ENCODE measurements at places on chromosomes 7 and 10. TPM values are rescaled to one million over a fixed set of nuclear protein-coding genes. Genes with fewer than 3 reads are reported as not detected.

SNCG gene
- 3.9 TPM for total RNA-seq

DNA sequence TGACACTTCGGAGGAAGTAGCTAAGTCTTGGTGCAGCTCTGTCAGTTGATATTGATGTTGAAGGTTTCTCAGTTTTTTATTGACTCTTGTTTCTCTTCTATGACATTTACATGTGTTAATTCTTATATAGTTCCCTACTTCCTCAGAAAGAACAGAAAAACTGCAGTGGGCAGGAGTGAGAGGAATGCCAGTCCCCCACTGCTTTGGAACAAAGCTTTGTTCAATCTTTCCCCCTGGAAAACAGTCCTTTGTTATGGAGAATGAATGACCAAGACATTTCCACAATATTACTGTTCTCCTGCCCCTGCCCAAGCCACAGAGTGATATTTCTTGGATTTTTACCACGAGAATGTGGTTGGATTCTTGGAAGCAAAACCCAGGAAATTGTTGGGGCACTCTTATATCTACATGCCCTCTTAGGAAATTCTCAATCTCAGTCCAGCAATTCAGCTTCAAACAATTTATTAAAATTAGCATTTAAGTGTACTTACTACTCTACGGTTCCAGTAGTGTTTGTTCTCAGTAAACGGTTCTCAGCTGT lies 258.0 kb upstream of the KCND2 start:
- DNase-seq: peak; percentile 32

DNA sequence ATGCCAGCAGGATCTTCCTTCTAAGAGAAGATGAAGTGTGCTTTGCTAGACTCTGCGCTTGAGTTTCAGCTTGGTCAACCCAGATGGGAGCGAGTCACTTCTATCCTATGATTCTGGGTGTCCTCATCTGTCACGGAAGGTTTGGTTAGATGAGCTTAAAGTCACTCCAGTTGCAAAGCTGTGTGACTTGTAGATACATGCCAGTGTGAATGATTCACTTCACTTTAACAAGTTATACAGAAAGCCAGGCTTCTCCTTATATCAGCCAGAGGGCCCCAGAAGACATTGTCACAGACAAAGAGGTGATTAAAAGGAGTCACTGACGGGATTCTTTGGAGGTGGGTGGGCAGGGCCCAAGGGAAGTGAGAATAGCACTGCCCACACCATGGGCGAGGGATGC lies 122.6 kb upstream of the PFKP start:
- DNase-seq: no peak

GRCh38 chr7:64313740-64314491 lies at the start of gene ZNF736:
ZNF736 (plus strand) TSS chr7:64313961; CDS start chr7:64314151, 190 bp downstream.
- DNase-seq: peak; percentile 81

- no peak for DNase-seq
Measured at GRCh38 chr10:116848944-116849247, 403 bp upstream of the ENO4 start.

DNA sequence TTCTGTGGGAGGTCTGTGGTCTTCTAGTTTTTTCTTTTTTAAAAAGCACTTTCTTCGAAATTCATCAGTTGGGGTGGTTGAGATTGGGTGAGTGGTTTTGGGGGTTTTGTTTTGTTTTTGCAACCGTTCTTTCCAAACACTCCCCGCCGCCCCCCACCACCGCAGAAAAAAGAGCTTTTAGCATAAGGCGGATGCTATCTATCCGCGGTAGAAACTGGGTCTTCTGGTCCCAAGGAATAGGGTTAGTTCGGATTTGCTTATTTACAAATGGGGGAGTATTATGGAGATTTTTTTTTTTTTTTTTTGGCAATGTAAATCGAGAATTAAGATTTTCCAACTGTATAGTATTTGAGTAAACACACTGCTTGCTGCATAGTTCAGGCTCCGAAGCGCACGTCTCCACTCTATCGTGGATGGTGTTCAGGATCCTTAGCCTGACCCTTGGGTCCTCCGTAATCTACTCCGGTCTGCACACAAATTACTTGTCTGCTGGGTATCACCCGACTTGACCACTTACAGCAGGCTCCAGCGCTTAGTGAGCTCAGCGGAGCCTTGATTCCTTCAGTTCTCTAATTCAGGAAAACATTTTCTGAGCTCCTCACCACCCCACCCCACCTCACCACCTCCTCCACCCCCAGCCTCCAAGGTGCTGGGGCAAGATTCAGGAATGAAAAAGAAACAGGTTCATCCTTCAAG lies 757 bp upstream of the NRCAM start:
- no peak for DNase-seq

GRCh38 chr7:101370836-101371235 lies 8.2 kb downstream of the COL26A1 start:
- no peak for DNase-seq
